ENCODE measurements at places on chromosomes 16 and 17.

GRCh38 chr17:41635121-41636097 lies 11.0 kb upstream of the KRT17 start:
- no peak for DNase-seq

DNA sequence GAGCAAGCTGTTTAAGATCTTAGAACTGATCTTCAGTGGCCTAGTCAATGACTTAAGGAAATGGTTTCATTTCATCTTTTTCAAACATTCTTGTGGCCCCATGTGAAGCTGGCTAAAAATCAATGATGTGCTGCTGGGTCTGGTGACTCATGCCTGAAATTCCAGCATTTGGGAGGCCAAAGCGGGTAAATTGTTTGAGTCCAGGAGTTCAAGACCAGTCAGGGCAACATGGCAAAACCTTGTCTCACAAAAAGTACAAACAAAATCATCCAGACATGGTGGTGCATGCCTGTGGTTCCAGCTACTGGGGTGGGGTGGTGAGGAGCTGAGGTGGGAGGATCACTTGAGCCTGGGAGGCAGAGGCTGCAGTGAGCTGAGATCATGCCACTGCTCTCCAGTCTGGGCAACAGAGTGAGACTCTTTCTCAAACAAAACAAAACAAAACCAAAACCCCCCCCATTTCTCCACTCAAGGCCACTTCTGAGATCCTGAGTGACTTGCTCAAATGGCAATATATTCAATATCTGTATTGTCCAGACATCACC lies 17.4 kb upstream of the COL1A1 start:
- DNase-seq: no peak

GRCh38 chr16:12211870-12212690 lies 235.5 kb downstream of the SNX29 start:
- DNase-seq: no peak

DNA sequence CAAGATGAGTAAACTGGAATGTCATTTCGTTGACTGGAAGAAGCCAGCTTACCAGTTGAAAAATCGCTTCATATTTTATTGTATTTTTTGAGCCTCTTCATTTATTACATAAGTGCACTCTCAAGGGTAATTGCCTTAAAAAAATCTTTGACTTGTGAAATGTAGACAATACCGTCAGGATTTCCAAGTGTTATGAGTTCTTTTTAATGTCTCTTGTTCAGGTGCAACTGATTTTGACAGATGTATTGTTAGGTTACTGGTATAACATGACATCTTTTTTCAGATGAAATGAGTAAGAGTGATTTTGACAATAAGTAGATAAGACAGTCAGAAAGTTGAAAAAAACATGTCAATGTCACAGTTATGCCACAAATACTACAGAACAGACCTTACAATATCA lies 169.1 kb downstream of the CNTNAP4 start:
- DNase-seq: no peak

GRCh38 chr17:53150101-53150698 lies 672.5 kb upstream of the KIF2B start:
- no peak for DNase-seq

DNA sequence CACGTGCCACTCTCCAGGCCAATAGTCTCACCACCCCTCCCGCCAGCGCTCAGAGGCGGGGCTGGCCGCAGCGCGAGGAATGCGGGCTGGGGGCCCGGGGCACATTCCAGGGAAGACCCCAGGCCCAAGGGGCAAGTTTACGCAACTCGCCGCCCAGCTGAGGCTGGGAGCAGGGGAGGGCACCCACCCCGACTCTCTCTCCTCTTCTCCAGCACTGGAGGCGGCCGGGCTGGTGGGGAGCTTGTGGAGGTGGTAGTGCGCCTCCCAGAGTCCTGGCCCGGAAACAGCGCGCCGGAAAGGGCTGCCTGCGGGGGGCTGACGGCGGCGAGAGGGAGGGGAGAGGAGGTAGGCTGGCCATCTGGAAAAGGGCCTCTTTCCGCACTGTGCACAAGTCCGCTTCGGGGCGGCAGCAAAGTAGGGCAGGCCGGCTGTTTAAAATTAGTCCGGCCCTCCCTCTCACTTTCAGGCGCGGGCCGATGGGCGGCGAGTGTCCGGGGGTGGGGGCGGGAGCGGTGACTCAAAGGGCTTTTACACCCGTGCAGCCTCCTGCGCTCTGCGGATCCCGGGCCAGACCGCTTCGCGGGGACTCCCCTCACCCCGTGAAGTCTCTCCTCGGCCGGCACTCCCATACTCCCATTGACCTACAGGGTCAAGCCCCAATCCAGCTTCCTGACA lies 1.1 kb downstream of the FHOD1 start:
- peak; percentile 87 for DNase-seq

- peak; percentile 76 for DNase-seq
Measured at GRCh38 chr16:2874912-2875362, 8.1 kb upstream of the FLYWCH2 start.

GRCh38 chr16:85862476-85863383 lies 36.2 kb upstream of the IRF8 start:
- DNase-seq: no peak

- no peak for DNase-seq
Measured at GRCh38 chr16:35750701-35751104, 2291.3 kb downstream of the TP53TG3F start.

DNA sequence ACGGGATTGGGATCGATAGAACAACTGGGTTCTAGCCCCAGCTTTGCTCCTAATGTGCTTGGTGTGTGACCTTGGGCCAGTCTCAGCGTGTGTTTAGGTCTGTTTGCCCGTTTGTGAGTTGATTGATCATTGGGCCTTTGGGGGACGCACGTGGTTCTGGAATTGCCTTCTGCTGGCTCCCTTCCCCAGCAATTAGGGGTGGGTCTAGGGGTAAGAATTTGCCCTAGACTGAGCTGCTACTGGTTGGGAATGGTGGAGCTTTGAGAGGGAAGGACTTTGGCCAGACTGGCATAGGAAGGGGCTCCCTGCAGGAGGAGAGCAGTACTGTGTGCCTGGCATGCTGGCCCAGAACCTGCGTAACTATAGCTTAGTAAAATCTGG lies 1.5 kb downstream of the SPNS2 start:
- DNase-seq: no peak

- no peak for DNase-seq
Measured at GRCh38 chr17:2688351-2689342, 22.9 kb downstream of the CLUH start.

- no peak for DNase-seq
Measured at GRCh38 chr17:61303817-61304096, 95.9 kb upstream of the TBX2 start.

- DNase-seq: no peak
Measured at GRCh38 chr16:28495098-28495793, 803 bp downstream of the APOBR start.

GRCh38 chr17:82502207-82502606 lies 17.3 kb upstream of the FOXK2 start:
- DNase-seq: no peak

- peak; percentile 25 for DNase-seq
Measured at GRCh38 chr17:34837876-34838478, 123.3 kb downstream of the CCT6B start.

DNA sequence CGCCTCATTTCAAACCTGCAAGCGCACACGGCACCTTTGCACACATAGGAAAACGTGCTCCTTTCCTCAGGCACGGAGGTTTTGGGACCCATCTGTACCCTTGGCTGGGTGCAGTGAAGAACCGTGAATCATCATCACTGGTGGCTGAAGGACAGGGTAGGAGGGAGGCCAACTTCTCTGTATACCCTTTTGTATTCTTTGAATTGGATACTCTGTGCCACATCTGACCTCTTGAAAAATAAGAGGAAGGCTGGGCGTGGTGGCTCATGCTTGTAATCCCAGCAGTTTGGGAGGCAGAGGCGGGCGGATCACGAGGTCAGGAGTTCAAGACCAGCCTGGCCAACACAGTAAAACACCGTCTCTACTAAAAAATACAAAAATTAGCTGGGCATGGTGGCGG lies 11.7 kb downstream of the GPRC5B start:
- no peak for DNase-seq

GRCh38 chr17:57898487-57899311 lies 48.9 kb upstream of the MRPS23 start:
- DNase-seq: peak; percentile 80

DNA sequence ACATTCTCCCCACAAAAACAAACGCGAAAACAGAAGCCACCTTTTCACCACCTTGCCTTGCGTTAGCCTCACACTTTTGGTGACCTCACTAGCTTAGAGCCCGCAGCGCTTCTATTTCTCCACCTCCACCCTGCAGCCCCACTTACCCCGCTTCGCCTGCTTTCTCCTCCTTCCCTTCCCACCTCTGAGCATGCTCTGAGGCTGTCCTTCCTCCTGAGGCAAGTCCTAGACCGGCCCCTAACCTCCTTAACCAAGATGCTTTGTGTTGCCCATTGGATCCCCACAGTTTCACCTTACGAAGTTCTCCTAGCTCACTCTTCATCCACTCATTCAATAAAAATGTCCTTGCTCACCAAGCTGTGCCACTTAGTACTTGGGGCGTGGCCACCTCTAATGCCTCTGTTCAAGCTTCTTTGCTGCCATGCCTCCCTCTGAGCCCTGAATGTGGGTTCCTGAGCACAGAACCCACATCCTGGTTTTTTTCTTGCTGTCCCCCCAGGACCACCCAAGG lies 1.3 kb downstream of the GNGT2 start:
- DNase-seq: no peak

DNA sequence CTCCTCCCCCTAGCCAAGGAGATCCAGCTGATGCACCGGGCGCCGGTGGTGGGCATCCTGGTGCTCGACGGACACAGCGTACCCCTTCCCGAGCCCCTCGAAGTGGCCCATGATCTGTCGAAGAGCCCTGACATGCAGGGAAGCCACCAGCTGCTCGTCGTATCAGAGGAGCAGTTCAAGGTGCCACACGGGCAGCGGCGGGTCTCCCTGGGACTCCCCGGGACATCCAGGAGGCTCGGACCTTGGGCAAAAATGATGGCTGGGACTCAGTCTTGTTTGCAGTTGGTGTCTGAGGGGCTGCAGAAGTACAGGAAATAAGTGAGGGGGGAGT lies 15.8 kb upstream of the MYO15B start:
- DNase-seq: no peak

DNA sequence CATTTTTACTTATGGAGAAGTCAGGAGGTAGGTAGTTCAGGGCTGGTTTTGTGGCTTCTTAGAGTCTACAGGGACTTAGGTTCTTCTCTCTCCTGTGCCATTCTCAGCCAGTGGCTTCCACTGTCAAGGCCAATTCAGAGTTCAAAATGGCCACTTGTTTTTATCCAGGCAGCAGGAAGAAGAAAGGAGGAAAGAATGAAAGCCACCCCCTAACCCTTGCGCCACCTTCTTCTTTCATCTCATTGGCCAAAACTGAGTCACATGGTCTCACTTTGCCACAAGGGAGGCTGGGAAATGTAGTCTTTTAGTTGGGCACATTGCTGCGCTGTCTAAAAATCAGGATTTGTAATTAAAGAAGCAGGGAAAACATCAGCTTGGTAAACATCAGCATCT lies 60.8 kb upstream of the MED9 start:
- DNase-seq: peak; percentile 36
